ENCODE measurements at places on chromosomes 6 and 20.

GRCh38 chr20:63597651-63598478, 23.8 kb upstream of the HELZ2 start:
- DNase-seq: no peak

GRCh38 chr6:97052152-97052787, 127.7 kb downstream of the KLHL32 start:
- no peak for DNase-seq

- no peak for DNase-seq
Observed at GRCh38 chr20:57582432-57583288, 21.8 kb downstream of the PCK1 start.

DNA sequence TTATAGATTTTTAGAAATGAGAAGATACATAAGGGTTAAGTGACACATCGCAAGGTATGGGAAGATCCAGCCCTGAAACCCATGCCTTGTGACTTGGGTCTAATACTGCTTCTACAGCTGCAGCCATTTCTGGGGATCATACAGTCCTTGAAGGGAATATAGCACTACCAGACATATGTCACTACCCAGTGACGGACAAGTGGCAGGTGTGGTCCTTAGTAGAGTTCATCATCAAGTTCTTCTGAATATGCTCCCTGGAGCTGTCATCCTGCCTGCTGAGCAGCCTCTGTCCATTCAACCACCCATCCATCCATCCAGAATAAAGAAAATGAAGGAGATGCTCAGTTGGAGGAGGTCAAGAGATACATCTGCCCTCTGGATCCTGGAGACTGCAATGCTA, 118.6 kb upstream of the ASF1A start:
- no peak for DNase-seq

- DNase-seq: no peak
Observed at GRCh38 chr6:313917-314316, 21.6 kb downstream of the DUSP22 start.

DNA sequence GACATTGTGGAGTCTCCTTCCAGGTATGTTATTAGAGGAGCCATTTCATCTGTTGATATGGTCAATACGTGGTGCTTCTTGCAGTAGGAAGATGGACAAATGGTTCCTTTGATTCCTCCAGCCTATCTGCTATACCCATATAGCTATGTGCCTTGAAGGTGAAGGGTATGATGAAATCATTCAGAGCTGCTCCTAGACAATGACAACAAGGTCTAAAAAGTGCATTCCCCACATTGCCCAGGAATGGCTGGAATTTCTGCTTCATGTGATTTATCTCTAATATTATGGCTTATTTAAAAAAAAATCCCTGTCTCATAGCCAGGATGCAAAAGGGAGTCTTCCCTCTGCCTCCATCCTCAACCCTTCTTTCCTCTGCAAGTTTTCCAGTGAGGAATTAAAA, 14.1 kb downstream of the DAAM2 start:
- DNase-seq: no peak
